ENCODE measurements at places on chromosomes 1 and 21.

- no peak for DNase-seq
Observed at GRCh38 chr1:62926681-62927252, 142.8 kb downstream of the ATG4C start.

DNA sequence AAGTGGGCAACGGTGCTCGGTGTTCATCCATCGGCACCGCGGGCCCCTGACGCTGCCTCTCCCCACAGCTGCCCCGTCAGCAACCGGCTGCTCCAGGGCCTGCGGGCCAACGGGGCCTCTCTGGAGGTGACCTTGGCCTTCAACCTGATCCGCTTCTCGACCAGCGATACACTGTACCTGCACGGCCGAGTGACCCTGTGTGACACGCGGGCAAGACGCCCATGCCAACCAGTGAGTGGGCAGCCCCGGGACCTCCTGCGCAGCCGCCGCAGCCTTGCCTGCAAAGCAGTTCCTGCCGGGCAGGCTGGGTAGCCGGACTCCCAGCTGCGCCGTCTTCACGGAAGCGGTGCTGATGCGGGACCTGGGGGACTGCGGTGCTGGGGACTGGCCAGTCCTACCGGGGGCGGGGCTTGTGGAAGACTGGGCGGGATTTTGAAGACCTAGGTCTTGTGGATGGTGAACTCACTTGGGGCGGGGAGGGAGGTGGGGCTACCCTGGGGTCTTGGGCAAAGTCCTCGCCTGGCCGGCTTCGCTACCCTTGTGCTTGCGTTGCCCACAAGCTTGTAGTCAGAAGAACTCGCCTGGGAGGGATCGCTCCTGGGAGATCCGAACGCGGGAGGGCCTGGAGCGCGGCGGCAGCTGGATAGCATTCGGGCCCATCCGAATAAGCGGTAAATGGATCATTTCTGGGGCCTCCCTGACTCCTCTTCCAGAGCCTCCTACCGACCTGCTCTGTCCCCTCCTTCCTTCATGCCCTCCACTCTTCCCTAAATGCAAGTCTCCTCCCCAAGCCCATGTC lies 8.8 kb upstream of the CEP85 start:
- no peak for DNase-seq

- DNase-seq: no peak
Observed at GRCh38 chr1:233240371-233240770, 55.2 kb downstream of the PCNX2 start.

DNA sequence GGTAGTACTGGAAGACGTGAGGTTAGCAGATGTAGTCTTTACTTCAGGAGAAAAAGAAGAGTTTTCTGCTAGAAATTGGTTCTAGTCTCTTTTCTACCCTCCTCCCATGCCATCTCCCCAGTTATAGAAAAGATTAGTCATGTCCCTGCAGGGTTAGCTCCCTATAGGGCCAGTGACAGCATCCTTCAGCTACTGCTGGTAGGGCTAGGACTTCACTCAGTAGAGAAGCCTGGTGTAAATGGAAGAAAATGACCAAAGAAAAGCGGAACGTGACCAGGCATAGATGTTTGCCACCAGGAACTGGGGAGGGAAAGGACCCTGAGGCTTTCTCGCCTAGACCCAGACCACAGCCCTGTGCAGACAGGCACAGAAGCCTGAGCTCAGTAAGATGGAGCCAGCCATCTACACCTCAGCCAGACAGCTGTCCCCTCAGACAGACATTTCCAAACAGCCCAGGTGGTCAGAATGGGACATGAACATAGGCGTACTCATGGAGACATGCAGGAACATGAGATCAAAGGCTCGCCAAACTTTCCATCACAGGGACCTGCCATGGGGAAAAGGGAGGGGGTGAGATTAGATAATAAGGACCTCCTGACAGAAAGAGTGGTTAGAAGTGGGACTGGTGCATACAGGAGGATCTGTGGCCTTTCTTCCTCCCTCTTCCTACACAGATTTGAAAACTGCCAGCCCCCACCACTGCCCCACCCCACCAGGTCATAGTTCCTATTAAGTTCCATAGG lies 23.5 kb upstream of the SLAMF9 start:
- DNase-seq: no peak
